ENCODE measurements at places on chromosomes 11 and 22.

- no peak for DNase-seq
Observed at GRCh38 chr22:23970201-23970641, 3.5 kb downstream of the DDTL start.

DNA sequence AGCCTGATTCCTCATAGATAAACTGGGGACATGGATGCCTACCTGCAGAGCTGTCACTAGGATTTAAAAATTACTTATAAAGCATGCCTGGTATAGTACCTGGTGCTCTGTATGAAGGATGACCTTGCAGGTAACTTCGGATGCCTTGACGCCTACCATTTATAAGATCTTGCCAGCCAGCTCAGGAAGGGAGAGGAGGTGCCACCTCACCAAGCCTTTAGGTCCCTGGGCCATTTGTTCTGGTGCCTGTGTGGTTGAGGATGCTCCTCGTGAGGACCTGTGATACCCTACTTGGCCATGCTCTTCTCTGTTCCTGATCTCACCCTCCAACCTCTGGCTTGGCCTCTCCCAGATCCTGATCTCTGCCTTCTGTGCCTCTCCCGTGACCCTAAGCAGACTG, 85.2 kb downstream of the FDX1 start:
- DNase-seq = no peak

- DNase-seq = no peak
Observed at GRCh38 chr11:64008914-64009633, 22.8 kb downstream of the OTUB1 start.

DNA sequence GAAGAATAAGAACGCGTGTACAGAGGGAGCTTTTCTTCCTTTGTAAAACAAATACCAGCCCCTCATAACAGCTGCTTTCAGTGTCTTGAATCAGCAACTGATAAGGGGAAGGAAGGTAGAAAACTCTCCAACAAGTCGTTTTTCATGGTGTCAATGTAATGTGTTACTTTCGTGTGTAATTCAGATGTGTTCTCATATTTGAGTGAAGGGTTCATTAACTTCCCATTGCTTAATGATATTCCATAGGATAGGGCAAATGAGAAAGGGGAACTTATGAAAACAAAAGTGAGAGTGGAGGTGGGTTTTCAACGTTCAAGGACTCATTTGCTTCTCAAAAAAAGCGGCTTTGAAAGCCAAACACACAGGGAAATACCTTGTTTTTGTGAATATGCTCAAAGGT, 452.1 kb downstream of the NTM start:
- no peak for DNase-seq

GRCh38 chr22:38017272-38017920, 33.0 kb upstream of the SOX10 start:
- DNase-seq = no peak

DNA sequence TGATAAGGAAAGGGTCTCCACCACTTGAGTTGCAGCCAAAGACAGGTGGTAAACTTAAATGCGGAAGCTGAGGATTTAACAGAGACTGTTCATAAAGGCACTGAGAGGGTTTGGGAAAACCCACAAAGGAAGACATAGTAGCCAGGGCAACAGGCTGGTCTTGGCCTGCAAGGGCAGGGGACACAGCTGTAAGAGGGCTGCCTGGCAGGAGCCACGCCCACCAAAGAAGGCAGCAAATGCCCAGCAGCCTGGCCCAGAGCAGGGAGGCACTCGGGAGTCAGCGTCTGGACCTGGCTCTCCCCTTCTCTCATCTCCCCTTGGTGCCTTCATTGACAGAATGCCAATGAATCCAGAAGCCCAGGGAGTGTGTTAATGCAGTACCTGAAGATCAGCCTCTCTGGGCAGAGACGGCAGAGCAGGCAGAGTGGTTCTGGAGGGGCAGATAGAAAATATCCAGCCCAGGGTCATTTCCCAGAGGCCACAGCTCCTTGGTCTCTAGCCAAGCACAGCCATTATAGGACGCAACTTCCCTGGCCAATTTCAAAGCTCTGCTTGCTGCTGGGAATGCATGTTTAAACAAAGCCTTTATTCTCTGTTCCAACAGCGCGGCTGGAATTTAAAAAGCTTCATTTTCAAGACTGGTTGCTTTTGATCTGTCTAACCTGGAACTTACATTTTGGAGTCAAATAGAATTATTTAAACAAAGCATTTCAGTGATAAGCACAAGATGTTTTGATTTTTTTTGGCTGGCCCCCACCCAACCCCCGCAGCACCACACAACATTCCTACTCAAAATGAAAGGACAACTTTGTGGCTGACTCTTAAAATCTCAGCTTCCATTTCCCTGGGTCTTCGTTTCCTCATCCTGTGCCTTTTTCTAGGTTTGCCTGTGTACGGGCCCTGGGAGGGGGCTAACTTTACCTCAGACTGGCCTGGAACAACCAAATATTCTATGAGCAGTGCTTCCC, 125.6 kb upstream of the LMO1 start:
- no peak for DNase-seq

DNA sequence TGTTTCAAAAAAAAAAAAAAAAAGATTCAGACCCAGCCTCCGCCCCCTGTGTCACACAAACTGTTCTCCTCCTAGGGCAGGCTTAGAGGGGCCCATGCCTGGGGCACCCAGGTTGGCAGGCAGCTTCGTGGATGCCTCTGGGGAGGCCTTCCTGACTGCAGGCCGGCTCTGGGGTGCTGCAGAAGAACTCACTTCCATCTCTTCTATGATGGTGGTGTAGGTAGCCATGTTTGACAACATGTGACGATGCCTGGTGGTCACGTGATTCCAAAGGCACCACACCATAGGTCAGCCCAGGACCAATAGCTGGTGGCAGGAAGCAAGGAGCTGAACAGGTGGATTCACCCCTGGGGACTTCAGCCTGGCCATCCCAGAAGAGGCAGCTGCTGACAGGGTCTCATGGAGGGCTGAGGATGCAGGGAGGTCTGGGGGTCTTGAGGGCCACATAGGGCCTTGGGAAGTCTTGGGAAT, 24.1 kb upstream of the CELSR1 start:
- no peak for DNase-seq

DNA sequence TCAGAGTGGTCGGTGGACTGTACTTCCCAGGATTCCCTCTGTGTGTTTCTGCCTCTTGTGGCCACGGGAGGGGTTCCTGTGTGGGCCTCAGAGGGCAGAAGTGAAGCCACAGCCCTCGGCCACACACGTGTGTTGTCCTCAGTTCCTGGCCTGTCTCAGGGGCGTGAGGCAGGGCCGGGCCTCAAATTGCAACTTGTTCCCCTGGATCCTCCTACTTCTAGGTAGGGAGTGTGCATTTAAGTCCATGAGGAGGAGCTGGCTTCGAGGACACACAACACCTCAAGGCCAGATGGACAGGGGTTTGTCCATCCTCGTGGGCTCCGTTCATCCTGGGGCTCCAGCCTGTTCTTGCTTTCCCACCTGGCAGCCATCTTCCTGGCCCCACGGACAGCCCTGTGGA, 573.0 kb downstream of the TBC1D22A start:
- no peak for DNase-seq

DNA sequence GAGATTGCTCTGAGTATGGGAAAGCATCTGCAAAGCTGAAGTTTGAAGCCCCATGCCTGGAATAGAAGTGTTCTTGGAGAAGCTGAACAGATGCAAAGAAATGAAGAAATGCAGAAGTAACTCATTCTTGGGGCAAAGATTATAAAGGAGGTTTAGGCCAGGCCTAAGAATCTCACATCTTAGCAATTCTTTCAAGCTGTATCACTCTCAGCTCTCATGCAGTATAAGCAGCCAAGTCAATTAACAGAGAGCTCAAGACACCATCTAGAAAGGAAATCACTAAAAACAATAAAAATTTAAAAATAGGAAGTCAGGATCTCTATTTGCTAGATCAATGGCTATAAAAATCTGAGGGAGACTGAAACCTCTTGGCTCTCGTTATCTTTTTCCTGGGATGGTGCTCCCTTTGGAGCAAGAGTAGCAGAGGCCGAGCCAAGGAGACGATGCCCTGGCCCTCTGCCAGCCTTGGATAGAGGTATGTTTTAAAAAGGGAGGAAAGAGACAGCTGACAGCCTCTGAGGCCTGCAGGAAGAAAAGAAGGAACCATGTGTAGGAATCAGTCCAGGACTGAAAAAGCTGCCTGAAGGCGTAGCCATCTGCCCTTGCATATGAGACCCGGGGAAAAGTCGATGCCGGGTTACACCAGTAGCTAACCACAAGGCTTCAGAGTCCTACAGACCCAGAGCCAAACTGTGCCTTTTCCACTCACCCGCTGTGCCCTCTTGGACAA, 229.8 kb downstream of the BLID start:
- DNase-seq = no peak

DNA sequence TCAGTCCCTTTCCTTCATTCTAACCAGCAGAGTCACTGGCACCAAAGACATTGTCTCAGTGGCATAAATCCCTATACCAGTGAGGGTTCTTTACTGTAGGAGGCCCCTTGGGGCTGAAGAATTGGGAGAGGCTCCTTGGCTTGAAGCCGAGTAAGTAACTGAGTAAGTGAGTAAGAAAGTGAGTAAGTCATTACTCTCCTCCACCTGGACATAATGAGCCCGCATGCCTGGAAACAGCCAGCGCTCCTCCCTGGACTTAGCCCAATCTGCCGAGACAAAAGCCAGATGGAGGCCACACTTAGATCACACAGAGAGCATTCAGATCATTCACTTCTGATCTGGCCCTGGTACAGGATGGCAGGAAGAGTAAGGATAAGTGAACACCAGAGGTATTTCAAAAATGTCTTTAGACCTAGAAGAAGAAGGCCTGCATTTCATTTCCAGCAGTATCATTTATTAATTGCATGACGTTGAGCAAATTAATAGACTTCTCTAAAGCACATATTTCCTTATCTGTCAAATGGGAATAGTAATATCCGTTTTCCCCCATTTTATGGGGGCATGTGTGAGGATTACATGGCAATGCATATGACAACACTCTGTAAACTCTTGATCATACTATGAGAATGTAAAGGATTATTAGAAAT, 8.2 kb upstream of the MICAL3 start:
- no peak for DNase-seq

DNA sequence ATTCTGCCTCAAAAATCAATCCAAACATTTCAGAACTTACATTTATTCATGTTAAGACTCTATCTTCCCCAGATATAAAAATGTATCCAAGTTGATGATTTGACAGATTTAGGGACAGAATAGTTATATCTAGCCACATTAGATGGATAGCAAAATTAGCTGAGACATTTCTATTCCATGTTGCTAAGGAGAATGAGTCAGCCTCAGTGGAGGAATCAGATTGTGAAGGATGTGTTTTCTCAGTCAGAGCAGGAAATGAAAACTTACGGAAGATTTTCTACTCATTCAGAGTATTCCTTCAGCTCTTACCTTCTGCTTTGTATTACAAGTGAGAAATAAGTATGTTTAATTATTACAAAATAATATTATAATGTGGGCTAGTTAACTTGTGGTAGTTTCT, 556.3 kb upstream of the ANO3 start:
- DNase-seq = no peak

DNA sequence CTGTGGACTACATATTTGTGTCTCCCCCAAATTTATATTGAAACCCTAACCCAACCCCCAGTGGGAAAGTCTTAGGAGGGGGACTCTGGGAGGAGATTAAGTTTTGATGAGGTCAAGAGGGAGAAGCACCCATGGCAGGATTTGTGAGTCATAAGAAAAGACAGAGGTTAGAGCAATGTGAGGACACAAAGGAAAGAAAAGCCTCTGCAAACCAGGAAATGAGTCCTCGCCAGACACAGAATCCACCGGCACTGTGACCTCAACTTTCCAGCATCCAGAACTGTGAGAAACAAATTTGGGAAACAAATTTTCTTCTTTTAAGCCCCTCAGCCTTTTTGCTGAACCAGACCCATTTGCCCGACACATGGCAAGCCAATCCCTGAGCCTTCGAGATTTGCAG, 397.0 kb downstream of the NTM start:
- no peak for DNase-seq

DNA sequence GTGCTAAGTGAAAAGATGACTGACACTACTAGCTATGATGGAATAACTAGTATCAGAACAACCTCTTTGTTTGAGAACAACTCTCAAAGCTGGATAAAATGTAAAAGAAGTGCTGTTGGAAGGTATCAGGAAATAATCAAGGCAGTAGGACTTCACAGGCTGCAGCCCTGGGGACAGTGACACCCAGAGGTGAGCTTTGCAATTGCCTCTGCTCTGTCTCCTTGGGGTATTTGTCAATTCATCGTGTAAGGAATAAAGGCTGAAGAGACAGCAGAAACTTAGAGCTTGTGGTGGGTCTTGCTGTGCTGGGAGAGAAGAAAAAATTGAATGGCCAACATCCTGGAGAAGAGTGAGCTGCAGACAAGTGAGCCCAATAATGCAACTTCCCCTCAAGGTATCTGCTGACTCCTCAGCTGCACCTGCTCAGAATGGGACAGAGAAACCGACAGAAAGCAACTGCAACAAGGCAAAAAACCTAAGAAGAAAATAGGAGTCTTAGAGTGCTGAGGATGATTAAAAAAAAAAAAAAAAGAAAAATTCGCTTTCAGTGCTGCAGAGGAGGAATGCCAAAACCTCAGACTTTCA, 141.1 kb downstream of the RCN1 start:
- no peak for DNase-seq

GRCh38 chr11:77112641-77113381, 10.2 kb downstream of the OMP start:
- no peak for DNase-seq

- no peak for DNase-seq
Observed at GRCh38 chr11:132405728-132406127, 1035.3 kb downstream of the NTM start.

- DNase-seq = peak; percentile 37
Observed at GRCh38 chr11:30196400-30197206, 34.2 kb upstream of the FSHB start.

DNA sequence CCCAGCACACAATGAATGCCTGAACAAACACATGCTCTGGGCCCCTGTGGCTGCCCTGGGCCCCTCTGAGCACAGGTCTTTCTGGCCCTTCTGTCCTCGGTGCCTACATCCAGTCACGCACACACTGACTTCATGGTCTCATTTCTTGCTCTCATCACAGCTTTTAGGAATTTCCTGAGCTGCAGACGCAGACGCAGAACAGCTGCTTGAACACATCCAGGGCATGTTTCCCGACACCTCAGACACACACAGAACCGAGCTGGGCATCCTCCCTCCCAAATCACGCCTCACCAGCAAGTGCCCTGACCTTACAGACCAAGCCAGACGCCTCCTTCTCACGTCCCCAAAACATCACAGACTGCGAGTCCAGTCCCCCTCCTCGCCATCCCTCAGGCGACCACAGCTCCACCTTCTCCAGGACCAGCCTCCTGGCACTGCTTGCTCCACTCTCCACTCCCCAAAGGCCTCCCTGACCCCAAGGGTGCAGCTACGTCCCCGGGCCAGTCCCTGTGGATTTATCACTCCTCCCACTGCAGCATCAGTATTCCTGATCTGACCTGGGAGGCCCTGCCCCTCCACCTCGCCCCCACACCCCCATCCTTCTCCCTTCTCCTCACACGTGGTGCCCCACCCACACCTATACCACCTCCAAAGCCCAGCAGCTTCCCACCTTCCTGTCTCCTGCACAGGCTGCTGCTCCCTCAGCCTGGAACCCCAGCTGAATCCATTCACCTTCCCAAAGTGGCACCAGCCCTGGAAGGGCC, 12.9 kb downstream of the SIRT3 start:
- no peak for DNase-seq
